Activated CD4-positive, alpha-beta T cell treated with anti-CD3 and anti-CD28 coated beads for 36 hours (primary cell): ENCODE measurements at places on chromosomes 11 and 22.

DNA sequence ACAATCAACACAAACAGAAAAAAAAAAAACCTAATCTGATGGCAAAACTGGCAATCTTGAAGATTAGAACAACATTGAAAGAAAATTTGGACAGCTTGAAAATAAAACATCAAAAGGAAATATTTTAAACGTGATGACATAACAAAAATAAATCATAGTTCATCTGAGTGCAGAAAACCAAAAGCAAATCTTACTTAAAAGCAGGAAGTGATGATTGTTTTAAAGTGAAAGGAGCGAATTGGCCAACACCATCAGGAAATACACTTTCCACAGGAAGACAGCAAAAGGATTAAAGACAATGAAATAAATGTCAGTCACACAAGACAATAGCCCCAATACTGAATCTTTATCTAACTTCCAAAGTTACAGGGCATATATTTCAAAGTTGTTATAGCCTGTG is 696.5 kb upstream of the CHORDC1 start:
- no peak for DNase-seq

DNA sequence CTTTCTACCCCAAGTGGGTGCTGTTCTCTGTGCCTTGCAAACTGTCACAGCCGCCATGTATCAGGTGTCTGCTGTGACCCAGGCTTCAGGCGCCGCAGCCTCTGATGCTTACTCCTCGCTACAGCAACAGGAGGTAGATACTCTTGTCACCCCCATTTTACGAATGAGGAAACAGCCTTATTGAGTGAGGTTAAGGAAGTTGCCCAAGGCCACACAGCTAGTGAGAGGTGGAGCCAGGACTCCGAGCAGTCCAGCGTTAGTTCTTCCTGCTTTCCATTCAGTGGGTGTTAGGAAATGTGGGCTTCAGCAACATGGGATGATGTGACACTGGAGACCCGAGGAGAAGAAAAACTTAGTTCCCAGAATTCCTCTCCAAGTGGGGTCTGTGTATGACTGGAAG is 14.3 kb downstream of the RNF215 start:
- no peak for DNase-seq

GRCh38 chr22:36828815-36829214 is 12.0 kb upstream of the PVALB start:
- peak; percentile 37 for DNase-seq

GRCh38 chr11:73461335-73461840 is 85.2 kb downstream of the RELT start:
- DNase-seq, result no peak

GRCh38 chr11:102061276-102061675 is 14.0 kb downstream of the CFAP300 start:
- no peak for DNase-seq

- DNase-seq, result no peak
Measured at GRCh38 chr11:13333456-13333957, 55.9 kb downstream of the BMAL1 start.

- peak; percentile 76 for DNase-seq
Measured at GRCh38 chr22:42863349-42863961, 6.4 kb upstream of the ARFGAP3 start.
